ENCODE measurements at places on chromosomes 2 and 18.

GRCh38 chr2:103179798-103180197, 418.0 kb downstream of the TMEM182 start:
- no peak for DNase-seq

DNA sequence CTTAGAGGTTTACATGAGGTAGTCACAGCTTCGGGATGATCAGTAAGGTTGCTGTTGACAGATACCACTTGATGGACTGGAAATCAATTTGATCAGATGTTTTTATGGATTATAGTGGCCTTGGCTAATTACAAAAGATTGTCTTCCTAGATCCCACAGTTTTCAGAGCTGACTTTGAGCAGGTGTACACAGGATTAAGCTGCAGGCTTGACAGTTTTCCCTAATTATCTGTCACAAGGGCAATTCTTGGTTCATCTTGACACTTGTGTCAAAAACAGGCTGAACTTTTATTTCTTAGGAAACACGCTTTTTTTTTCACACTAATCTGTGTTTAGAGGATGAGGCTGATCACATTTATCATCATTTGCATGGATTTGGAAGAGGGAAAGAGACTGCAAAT, 824.0 kb upstream of the PIK3C3 start:
- DNase-seq, result no peak

- no peak for DNase-seq
Measured at GRCh38 chr2:227703961-227704360, 13.9 kb downstream of the SLC19A3 start.

DNA sequence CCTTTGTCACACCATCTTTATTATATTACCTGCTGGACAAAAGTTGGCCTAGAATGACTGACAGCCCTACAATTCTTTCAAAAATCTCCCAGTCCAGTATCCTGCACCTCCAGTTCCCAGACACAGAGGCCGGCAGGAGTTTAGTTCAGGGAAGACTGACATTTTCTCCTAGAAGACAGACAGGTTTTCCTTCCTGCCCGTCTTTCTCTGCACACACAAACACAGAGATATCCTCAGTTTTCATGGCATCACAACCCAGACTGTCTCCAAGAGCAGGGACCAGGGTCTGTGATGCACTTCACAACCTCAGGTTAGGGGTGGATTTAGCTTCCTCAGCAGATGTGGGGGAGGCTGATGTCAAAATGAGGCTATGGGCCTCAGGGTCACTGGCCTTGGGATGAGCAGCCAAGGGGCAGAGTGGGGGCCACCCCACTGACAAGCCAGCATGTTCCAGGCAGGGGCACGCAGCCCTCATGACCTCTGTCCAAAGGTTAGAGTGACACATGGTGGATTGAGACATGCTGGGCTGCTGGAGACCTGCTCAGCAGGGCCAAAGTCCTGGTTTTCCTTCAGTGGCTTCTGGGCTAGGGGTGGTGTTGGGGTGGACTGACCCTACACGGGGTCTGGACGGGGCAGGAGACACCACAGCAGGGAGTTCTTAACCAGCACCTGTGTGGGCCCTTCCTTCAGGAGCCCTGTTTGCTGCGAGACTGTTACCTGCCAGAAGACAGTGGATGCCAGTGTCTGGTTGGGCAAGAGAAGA, 70.5 kb downstream of the SFXN5 start:
- DNase-seq, result no peak

DNA sequence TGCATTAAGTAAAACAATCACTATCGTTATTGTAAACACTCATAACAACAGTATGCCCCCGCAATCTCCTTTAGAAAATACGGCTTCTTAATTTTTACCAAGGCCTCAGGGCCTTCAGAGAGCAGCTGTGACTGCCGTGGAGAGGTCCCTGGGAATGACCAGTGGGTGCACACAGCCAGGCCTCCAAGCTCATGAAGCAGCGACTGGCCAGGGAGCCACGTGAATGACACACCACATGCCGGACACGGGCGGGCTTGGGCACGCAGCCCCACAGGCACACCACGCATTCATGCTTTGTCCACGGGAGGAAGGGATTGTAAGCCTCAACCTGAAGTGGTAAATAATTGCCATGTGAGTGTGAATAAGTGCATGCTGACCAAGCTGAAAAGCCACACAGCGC, 121.0 kb downstream of the EIPR1 start:
- no peak for DNase-seq

Measured in CD4-positive, alpha-beta T cell treated with Interleukin-15 for 1 hour (primary cell).